Activated naive CD4-positive, alpha-beta T cell (primary cell): ENCODE measurements at places on chromosomes 5 and 9.

- DNase-seq, result no peak
These were observed 164.6 kb downstream of the ROR2 start for GRCh38 chr9:91785447-91785842.

GRCh38 chr9:79149585-79149984 is 422.2 kb upstream of the TLE4 start:
- no peak for DNase-seq

- DNase-seq, result no peak
These were observed 68.7 kb upstream of the SIMC1 start for GRCh38 chr5:176169393-176170063.

DNA sequence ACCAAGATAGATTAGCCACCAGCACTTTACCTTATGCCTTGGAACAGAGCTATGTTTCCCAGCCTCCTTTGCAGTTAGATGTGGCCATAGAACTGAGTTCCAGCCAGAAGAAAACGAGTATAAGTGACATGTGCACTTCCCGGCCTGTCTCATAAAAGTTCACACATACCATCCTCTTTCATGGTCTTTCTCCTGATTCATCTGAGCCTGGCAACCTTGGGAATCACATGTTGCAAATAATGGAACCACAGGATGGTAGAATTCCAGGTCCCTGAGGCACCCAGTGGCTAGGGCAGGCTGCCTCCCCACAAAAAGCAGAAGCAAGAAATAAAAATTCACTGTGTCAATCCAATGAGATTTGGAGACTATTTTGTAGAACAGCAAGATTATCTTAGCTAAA is 128.1 kb downstream of the PDE4D start:
- no peak for DNase-seq

GRCh38 chr5:96072138-96072790 is 110.6 kb upstream of the ELL2 start:
- no peak for DNase-seq

DNA sequence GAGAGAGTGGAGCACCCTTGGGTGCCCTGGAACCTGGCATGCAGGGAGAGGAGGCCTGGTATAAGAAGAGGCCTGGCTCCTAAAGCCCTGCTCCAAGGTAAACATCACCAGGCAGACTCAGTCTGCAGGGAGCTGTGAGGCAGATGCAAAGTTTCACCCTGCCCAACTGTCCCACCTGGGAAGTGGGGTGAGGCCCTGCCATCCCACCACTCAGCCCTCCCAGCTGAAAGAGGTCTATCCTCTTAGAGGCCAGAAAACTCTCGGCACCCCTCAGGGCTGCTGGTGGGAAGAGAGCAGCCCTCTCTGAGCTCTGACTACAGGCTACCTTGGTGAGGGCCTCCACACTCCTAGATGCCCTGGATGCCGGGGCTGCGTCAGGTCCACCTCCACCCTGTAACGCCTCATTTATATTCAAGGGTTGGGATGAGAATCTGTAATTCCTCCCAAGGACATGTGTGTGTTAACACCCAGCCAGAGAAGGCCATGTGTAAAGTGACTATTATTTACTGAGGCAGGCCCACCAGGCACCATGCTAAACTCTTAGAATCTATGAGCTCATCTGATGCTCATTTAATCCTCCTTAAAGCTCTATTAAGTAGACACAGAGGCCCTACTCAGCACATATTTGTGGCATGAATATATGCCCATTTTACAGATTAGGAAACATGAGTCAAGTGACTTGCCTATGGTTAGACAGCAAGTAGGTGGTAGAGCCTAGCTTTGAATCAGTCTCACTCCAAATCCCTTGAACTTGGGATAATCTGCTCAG is 205.9 kb downstream of the FSTL4 start:
- no peak for DNase-seq

- DNase-seq, result no peak
These were observed 131.9 kb downstream of the PRDM9 start for GRCh38 chr5:23639326-23639725.

GRCh38 chr9:101486693-101487442 is 46.8 kb upstream of the RNF20 start:
- no peak for DNase-seq

- DNase-seq, result no peak
These were observed 366.8 kb downstream of the FAM170A start for GRCh38 chr5:119996128-119996527.

- DNase-seq, result no peak
These were observed 638 bp downstream of the DIRAS2 start for GRCh38 chr9:90641884-90642487.

- DNase-seq, result no peak
These were observed 36.5 kb upstream of the NTNG2 start for GRCh38 chr9:132125361-132125760.

DNA sequence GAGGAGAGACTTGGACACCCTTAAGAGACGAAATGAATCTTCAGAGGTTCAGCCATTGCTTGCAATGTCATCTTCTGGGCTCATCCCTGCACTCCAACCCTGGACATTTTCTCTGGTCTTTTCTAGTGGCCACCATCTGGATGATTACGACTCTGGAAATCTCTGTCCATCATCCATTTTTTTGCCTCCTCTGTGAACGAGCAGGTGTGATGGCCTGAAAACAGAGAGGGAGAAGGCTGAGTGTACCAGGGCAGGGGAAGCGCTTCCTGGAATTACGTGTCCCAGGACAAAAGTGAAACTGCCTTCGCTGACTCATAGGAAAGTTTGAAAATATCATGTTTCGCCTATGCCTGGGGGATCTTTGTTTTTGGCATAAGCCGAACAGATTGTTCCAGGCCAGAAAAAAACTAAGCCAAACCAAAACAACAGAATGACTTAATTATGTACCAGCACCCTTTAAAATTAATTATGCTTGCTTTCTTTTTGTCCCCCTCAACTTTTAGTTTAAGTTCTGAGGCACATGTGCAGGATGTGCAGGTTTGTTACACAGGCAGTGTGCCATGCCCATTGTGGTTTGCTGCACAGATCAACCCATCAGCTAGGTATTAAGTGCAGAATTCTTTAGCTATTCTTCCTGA is 31.9 kb downstream of the ANKRD33B start:
- DNase-seq, result no peak

DNA sequence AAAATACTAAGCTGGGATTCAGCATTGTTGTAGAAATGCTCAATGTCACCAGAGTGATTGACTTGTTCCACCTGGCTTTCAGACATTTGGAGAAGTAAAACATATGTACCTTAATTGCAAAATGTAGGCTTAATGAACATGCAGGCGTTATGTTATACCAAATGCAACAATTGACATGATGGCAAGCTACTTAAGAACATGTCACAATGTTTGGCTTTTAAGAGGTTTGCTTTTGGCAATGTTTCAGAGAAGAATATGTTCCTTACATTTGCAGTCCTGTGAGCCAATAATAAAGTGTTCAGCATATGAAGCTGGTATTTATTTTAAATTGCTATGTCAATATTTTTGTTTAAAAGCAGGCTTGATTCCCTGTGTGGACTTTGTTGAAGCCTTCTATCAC is 111.7 kb upstream of the NUDT12 start:
- DNase-seq, result no peak

GRCh38 chr5:137395011-137395755 is 103.9 kb downstream of the SPOCK1 start:
- no peak for DNase-seq

- no peak for DNase-seq
These were observed 719 bp downstream of the ARL14EPL start for GRCh38 chr5:116032991-116033390.

GRCh38 chr5:141934099-141934844 is 10.6 kb downstream of the DELE1 start:
- DNase-seq, result no peak

GRCh38 chr9:81074221-81074620 is 615.1 kb downstream of the TLE1 start:
- DNase-seq, result no peak

DNA sequence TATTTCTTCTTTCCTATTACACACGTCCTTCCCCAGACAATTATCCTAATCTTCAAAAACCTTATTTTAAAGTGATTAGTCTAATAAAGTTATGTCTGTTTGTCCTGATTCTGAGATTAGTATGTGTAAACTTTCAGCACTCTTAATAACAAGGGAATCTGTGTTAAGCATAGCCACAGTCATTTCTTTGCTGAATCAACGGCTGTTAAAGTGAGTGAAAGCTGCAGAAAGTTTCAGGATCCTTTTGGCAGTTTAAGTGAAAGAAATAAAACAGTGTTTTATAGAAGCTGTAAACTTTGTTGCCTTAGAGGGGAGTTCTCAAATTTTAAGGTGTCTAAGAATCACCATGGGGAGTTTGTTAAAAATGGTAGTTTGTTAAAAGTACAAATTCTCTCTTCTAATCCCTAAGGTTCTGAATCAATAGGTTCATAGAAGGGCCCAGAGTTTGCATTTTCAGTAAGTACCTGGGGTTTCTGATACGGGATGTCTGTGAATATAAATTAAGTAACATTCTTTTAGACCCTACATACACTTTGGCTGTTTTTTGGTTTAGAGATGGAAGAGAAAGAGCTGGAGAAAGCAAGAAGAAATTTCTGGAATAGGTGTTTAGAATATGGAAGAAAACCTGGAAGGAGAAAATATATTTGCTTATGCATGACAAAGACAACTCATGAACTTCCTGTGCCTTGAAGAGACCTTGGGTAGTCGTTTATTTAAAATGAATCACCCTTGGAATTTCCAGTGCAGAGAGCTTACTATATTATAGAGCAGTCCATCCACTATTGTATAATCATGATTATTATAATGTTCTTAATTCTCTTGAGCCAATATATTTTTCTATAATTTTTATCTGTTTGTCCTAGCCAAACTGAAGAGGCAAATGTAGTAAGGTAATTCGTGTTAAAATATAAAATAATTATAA is 45.7 kb downstream of the SCAMP1 start:
- no peak for DNase-seq

GRCh38 chr9:102101723-102102122 is 363.3 kb upstream of the GRIN3A start:
- DNase-seq, result no peak

- DNase-seq, result no peak
These were observed 26.6 kb downstream of the SMARCA2 start for GRCh38 chr9:2041736-2042135.

GRCh38 chr5:181044093-181044599 is 4.1 kb downstream of the BTNL9 start:
- no peak for DNase-seq

GRCh38 chr9:128912270-128912853 is 8.4 kb upstream of the PHYHD1 start:
- no peak for DNase-seq

DNA sequence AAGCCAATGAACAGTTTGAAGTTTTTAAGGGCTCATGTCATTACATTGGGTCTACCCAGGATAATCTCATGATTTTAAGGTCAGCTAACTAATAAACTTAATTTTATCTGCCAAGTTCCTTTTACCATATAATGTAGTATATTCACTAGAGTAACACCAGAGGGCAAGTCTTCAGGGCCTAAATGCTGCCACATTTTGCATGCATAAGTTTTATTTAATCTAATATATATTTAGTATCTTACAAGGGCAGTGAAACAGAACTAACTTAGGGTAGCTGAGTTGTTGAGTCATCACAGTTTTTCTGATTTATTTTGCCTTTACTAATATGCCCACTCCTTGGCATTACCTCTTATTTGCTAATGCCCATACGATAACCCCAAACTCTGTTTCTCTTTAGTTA is 8.1 kb upstream of the APC start:
- DNase-seq, result no peak

GRCh38 chr5:132392411-132392810 is 22.9 kb downstream of the SLC22A5 start:
- no peak for DNase-seq

DNA sequence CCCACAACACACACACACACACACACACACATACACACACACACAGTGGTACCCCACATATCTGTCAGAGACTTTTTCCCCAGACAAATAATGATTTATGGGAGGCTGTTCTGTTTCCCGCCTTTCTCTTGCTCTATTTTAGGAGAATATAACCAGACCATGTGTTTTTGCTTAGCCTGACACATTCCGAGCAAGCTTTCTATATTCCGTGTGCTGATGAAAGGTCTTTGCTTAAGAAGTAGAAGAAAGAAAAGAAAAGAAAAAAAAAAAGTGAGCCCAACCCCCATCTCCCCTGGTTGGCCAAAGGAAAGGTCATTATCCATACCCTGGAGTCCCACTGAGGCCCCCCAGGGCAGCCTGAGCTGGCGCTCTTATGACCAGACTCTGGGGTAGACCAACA is 338.6 kb downstream of the SLIT3 start:
- DNase-seq, result no peak

GRCh38 chr5:79875230-79875629 is 115.8 kb downstream of the MTX3 start:
- no peak for DNase-seq

DNA sequence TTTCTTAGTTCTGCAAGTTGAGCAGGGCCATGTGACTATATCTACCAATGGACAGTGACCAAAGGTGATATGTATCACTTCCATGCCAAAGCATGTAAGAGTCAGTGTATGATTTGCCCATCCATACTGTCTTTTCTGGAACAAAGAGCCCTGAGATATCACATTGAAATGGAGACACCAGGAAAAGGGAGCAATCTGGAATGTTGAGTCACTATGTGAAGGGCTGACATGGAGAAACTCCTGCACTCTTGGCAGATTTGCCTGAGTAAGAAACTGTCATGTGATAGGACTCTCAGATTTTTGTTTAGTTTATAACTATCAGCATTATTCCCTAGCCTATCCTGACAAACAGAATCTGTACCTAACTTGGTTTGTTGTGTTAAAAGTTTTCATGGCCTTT is 29.8 kb upstream of the TMEM161B start:
- no peak for DNase-seq

DNA sequence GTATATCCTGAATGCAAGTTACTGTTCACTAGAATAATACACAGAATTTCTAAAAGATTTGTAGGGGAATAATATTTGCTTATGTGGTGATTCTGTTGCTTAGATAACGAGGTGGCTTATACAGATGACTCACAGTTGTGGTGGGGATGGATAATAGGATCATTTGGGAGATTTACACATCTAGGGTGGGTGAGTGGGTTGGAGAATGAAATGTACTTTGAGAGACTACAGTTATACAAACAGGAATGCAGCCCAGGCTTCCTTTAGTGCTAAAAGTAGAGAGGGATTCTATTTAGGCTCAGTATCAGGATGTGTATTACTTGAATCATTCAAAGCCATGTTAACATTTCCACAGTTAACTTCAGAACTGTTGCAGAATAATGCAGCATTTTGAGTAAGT is 1.8 kb downstream of the CTXN3 start:
- no peak for DNase-seq

DNA sequence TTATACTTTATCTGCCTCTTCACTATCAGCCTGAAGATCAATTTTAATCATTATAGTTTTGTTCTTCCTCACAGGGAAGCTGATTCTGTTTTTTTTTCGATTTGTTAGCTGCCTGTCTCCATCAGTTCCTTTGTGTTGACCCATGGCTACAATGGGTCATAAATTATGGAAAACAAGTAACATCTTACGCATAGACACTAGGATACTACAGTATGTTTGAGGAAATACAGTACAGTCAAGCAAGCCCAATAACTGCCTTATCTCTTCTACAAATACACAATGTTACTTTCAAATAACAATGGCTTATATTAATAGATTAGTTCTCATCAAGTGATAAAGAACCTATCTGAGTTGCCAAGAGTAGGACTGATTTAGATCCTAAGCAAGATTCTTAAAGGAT is 160.5 kb upstream of the FREM1 start:
- DNase-seq, result no peak
